ENCODE measurements at places on chromosomes 1 and 21.

DNA sequence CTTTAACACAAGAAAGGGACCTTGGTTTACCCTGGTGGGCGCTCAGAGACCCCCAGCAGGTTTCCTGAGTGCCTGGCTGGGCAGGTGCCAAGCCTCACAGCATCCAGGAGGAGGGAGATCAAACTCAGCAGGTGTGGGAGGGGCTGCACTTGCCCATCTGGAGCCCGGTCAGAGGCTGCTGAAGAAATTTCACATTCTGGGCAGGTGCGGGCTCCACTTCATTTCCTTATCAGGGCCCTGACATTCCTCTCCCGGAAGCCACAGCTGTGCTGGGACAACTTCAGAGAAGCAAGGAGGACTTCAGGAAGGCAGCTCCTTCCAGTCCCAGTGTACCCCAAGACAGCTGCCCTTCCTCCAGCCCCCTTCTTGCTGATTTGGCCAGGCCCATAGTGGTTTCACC is 82.9 kb downstream of the ITPKB start:
- DNase-seq, result peak; percentile 70

DNA sequence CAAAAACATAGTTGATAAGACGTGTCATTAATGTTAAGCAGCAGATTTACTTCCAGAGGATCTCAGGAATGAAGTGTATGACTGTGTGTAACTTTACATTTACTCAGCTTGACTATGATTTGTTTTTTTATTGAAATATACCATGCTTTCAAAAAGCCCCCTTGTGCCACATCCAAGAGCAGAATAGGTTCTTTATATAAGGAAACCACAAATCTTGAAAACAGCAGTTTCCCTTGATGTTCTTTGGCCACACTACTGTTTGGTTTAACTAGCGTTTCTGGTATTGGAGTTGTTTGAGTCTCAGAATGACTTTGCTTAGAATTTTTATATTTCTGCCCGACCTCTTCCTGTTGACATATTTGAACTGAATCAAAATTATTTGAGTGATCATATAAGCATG is 25.0 kb downstream of the LRRC8C start:
- DNase-seq, result no peak

- DNase-seq, result peak; percentile 80
These were observed 869 bp downstream of the NAV1 start for GRCh38 chr1:201539561-201540431.

- no peak for DNase-seq
These were observed 5.8 kb upstream of the LAMC2 start for GRCh38 chr1:183180218-183180617.

DNA sequence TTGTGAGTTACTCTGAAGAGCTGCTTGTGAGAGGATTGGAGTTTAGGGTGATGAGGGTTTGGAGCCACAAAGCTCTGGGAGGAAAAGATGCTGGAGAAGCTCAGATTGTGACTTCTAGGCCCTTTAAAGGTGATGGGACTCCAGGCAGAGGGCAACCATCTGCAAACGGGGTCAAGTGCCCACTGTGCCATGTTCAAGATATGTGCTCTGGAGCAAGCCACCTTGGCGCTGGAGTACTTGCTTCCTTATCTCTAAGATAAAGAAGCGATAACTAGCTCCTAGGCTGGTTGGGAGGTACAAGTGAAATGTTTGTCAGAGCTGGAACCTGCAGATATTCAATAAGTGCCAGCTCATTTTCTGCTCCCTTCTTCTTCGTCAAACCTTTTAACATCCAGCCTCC is 14.3 kb upstream of the FOXE3 start:
- no peak for DNase-seq

DNA sequence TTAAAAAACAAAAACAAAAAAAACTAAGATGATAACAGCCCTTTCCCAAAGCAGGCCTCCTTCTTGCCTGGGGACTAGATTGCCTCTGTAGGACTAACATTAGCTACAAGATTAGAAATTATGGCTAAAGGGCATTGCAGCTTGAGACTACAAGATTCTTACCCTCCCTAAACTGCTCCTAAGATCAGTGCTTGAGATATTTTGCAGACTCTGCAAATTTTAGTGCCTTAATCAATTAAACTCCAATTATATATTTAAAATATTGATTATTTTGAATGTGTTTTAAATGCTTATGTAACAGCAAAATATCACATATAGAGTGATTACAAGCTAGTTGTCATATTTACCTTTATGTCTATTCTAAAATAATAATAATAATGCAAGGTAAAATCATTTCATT is 47.4 kb upstream of the SLC5A9 start:
- no peak for DNase-seq

DNA sequence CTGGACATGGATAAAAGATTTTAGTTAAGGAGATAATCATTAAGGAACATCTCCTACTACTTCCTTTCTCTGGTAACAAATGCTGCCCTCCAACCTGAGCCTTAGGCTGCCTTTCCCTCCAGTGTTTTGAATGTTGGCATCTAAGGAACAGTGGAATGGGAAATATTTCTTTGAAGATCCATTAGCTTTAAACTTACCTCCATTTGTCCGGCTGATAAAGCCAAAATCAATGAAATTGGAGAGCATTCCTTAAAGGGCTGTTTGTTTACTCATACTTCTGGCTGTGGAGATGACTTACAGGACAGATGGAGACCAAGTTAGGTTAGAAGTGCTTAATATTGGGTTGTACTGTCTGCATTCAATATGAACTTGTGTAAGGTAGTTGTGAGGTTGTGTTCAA is 439.1 kb downstream of the PLA2G4A start:
- no peak for DNase-seq

- no peak for DNase-seq
These were observed 1.6 kb downstream of the CA14 start for GRCh38 chr1:150259217-150259616.

DNA sequence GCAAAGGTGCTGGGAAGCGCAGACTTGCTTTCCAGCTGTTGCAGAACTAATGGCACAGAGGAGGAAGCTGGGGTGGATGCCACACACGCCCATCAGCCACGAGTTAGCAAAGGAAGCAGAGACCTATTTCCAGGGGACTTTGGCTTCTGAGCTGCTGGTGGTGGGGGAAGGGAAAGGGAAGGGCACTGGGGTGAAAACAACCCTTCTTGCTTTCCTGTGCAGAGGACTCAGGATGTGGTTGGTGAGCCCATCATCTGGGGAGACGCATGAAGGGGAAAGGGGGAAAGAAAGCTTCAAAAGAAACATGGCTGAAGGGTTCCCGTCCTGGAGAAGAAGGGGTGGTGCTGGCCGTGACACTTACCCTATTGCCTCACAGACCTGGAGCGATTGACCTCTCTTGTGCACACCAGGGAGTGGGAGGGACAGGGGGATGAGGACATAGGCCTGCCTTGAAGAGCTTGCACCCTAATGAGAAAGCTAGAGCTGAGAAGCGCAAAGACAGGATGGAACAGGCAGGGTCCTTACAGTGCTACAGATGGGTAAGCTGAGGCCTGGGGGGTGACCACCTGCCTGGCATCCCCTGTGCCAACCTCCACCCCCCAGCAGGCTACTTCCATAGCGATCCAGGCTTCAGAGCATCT is 140.8 kb upstream of the RAB4A start:
- DNase-seq, result no peak

- no peak for DNase-seq
These were observed 17.4 kb upstream of the PLCH2 start for GRCh38 chr1:2458687-2459086.

DNA sequence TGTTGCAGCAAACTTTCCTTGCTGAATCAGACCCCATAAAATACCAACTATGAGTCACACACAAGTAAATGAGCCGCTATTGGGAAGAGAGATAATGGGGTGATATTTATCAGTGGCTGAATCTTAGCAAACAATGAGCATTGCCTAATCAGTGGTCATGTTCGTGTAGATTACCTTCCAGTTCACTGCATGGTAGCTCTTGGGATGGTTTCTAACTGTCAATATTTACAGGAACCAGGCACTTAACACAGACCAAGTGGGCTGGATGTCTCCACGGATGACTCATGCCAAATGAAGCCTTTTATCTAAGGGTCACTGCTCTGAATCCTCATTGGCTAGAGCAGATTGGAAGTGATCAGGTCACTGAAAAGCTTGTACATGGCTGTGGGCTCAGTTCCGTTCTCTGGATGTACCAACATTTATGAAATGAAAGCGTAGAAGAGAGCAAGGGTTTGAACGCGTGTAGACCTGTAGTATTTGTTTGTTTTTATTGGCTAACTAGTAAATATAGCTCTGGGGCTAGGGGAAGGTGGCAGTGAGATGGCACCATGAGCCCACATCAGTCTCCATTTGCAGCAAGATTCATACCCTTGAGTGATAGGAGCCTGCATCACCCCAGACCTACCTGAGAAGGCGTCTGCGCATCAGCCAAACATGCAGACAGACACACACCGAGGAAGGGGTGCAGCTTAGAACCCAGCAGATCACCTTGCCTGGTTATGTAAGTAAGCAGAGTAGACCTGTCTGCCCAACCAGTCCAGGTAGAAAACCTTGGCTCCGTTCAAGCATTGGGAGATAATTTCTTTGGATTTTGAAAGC is 153.3 kb downstream of the TOMM20 start:
- DNase-seq, result peak; percentile 95

GRCh38 chr1:221565711-221566110 is 176.2 kb downstream of the DUSP10 start:
- no peak for DNase-seq

DNA sequence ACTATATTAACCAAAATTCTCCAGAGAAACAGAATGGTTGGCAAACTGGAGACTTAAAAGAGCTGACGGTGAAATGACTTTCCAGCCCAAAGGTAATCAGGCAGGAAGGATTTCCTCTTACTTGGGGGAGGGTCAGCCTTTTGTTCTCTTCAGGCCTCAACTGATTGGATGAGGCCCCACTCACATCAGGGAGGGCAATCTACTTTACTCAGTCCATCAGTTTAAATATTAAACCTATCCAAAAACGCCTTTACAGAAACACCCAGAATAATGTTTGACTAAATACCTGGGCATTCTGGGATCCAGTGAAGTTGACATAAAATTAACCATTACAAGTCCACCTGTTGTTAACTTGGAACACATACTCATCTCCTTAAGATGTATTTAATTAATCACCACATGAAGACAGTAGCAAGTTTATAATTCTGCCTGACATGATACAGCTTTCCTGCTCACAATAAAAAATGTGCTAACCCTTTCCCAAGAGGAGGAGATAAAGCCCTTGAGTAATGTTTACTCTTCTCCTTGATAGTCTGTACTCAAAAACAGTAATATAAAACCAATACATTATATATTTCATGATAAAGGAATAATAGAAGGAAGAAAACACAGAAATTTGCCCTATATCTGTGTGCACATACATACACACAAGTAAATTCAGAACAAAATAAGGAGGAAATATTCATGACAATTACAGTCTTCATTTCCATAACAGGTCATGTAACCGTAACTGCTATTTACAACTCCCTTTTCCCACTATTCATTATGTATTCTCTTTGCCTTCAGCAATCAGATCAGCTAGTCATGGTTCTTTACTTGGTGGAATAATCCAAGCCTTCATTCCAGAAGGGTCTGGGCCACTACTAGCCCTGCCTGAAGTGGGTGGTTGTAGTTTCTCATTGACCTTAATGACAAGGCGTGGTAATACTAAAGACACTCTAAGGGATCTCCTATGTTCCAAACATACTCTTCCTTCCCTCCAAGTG is 107.5 kb upstream of the RUNX1 start:
- no peak for DNase-seq

DNA sequence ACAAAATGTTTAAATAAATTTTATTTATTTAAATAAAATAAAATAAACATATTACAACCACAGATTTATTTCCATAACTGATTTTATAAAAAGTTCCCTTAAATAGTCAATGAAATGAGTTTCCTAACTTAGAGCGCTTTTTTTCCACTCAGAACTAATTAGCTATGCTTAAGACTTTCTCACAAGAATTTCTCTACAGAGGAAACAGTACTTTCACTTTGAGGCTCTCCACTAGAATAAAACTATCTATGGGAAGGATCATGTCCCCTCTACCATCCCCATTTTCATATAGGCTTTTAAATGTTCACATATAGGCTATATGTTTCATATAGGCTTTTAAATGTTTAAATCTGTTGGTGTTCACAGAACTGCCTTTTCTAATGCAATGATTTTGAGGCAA is 40.0 kb upstream of the DPH5 start:
- no peak for DNase-seq

GRCh38 chr1:32241001-32241763 is 5.8 kb upstream of the FAM167B start:
- DNase-seq, result no peak

DNA sequence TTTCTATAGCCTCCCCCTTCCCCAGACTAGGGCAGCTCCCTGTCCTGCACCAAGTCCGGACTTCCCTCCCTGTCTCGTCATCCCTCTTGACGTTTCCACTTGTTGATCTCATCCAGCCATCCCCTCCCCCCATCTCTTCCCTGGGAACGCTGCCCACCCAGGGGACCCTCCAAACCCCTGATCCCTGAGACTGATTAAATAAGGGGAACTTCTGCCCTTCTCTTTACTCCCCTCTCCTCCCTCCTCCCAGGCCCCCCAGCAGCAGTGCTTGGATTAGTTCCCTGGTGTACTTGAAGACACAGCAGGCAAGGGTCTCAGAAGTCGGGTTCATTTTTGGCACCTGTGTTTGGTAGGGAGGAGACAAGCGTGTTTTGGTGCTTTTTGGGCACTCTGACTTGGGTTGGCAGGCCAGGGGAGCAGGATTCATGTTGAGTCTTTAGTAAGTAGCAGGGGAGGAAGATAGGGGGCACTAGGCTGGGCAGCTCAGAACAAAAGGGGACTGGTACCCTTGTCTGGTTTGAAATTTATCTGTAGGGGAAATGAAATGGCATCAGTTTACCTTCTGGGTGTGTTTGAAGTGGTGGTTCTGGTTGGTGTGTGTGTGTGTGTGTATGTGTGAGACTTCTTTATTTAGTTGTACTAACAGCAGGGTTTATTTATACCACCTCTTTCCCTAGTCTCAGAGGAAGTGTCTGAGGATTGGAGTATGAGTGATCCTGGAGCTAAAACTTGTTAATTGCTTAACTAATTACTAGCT is 11.1 kb downstream of the VANGL2 start:
- DNase-seq, result no peak

DNA sequence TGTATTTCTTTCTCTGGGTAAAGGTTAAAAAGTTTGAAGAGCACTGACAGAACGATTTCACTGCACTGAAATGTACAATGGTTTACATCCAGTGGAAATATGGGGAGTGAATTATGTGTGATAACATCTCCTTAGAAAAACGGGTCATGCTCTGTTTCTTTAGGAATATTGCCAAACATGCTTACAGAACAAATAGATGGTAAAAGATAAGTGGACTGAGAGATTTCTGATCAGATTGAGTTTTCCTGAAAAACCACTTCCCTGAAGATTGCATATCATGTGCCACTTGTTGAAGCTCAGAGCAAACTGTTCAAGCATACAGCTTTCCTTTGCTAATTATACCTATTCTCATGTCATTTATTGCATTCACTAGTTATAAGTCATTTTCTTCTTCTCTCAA is 29.9 kb upstream of the DISP1 start:
- no peak for DNase-seq

- DNase-seq, result peak; percentile 83
These were observed 12.5 kb upstream of the SRM start for GRCh38 chr1:11072216-11072917.

DNA sequence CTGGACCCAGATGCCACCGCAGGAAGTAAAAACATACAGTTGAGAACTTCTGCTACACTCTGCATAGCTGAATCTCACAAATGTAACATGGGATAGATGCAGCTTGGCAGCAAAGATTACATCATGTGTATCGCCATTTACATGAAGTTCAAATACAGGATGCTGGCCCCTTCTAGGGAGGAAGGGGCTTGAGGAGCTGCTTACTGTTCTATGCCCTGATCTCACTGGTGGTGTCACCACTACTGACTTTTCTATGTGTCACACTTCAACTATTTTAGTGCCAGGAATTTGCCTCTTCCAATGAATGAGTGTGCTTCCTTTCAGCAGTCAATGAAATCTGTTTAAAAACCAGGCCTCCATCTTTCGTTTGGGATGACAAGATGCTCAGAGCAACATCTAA is 31.1 kb downstream of the MRAP start:
- no peak for DNase-seq
